ENCODE measurements at places on chromosomes 2 and 18.

DNA sequence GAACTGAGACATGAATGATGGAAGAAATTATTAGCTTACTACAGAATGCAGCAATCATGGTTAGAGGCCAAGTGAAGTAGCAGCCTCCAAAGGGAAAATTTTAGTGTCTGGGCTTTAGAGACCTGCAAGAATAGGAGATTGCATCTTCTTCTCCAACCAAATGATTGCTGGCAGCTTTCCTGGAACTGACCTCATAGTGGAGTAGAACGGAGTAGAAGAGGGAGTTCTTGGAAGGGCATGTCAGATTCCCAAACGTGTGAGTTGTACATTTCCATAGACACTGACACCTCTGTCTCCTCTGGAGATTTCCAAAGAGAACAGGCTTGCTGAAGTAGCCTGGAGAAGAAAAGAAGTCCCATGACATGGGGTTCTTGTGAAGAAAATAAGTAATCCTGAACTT, 169.8 kb upstream of the ERBB4 start:
- no peak for DNase-seq

- DNase-seq = no peak
Observed at GRCh38 chr18:39661856-39662366, 2096.3 kb upstream of the CELF4 start.

DNA sequence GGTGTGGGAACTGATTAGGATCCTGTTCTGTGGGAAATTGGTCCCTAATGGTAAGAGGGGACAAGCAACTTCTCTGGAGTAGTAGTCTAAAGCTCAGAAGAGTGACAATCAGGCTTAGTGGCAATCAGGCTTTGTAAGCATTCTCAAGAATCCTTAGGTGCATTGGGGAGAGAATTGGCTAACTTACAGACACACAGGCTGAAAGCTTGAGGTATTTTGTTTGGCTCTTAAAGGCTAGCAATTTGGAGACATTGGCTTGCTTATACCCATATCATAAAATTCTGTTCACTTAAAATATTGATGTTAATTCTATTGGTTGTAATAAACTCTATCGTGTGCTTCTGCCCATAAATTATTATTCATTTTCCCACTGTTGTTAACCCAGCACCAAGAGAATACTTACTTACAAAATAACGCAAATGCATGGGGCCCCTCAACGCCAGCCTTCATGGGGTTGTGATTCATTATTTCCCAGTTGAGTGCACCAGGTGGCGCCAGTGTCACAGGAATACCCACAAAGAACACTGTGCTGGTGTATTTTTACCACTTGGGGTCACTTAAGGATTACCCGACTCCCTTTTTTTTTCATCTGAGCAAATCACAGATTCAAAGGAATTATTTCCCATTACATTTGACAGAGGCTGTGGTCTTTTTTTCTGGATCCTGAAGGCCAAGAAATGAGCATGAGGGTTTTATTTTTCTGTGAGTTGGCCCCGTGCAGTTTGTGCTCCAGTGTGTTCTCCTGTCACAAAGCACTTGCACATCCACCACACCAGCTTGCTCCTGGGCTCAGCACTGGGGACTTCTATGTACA, 45.5 kb downstream of the DDX1 start:
- peak; percentile 77 for DNase-seq

- DNase-seq = no peak
Observed at GRCh38 chr18:26689226-26689879, 141.0 kb upstream of the KCTD1 start.

DNA sequence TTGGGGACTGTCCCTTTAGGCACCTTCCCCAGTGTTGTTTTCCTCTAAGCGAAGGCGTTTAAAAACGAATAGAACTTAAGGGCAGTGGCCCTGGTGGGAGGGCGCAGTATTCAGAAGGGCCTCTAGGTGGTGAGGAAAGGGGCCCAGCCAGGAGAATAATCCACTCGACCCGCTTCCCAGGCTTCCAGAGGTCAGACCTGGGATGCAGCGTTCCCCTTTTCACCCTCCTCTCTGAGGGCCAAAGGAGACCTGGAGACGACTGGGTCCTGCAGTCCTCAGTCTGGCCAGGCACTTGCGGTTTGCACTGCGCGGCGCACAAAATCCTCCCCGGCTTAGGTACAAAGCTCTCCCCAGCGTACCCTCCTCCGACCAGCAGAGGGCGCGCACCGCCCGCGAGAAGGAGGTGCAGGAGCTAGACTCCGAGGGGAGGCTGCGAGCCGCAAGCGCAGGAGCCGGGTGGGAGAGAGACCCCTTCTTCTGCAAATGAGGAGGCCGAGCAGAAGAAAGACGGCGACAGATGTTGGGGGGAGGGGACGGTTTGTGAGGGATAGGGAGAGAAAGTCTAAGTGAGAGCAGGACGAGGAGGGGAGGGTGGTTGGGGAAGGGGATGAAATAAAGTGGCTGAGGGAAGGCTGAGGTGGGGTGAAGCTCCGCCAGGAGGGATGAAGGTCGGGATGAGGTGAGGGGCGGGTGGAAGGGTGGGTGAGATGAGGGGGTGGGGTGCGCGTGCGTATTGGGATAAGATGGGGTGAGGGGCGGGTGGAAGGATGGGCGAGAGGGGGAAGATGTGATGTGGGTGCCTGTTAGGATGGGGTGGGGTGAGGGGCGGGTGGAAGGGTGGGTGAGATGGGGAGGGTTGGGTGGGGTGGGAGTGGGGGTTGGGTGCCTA, 4.9 kb downstream of the FEV start:
- peak; percentile 89 for DNase-seq

DNA sequence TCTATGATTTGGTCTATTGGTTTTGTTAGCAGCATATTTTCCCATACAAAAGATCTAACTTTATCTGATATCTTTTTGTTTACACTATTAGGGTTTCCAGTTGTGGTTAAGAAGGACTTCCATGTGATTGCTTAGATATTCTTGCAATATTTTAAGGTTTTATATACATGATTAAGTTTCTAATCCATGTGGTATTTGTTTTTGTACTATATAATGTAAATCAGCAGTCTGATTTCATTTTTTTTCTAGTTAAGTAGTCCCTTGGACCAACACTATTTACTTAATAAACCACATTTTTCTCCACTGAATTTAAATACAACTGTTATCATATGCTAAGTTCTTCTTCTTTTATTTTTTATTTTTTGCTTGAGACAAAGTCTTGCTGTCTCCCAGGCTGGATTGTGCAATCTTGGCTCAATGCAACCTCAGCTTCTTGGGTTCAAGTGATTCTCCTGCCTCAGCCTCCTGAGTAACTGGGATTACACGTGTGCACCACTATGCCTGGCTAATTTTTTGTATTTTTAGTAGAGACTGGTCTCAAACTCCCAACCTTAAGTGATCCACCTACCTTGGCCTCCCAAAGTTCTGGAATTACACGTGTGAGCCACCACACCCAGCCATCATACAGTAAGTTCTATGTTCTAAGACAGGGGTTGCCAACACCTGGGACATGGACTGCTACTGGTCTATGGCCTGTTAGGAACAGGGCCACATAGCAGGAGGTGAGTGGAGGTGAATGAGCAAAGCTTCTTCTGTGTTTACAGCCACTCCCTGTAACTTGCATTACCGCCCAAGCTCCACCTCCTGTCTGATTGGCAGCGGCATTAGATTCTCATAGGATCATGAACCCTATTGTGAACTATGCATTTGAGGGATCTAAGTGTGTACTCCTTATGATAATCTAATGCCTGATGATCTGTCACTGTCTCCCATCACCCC, 58.5 kb upstream of the RAB27B start:
- DNase-seq = no peak

DNA sequence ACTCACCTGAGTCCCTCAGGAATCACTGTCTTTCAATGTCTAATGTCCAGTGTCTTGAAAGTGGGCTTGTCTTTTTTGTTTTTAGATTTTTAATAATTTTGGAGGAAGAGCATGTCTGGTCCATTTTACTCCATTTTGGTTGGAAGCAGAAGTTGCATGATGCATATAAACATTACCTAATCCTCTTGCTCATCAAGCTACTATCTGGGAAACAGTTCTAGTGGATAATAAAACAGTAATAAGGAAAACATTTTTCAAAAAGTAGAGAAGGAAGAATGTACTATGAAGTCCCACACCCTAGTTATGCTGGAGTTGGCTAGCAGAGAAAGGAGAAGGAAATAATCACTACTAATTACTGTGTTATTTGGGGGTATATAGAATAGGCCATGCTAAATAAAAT, 263.7 kb downstream of the ETAA1 start:
- DNase-seq = no peak

GRCh38 chr2:16943279-16943958, 277.8 kb upstream of the CYRIA start:
- no peak for DNase-seq

GRCh38 chr18:76487782-76488181, 7.3 kb downstream of the ZNF516 start:
- DNase-seq = no peak

GRCh38 chr18:61991836-61992235, 99.0 kb upstream of the RNF152 start:
- no peak for DNase-seq

DNA sequence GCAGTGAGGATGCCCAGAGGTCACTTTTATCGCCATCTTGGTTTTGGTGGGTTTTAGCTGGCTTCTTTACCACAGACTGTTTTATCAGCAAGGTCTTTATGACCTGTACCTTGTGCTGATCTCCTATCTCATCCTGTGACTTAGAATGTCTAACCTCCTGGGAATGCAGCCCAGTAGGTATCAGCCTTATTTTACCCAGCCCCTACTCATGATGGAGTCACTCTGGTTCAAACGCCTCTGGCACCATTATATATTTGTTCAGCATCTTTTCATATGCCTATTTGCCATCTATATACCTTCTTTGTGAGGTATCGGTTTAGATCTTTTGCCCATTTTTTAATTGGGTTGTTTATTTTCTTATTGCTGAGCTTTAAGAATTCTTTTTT, 7.2 kb upstream of the CCNT2 start:
- no peak for DNase-seq

GRCh38 chr2:218982586-218983262, 2.3 kb downstream of the FEV start:
- DNase-seq = no peak

DNA sequence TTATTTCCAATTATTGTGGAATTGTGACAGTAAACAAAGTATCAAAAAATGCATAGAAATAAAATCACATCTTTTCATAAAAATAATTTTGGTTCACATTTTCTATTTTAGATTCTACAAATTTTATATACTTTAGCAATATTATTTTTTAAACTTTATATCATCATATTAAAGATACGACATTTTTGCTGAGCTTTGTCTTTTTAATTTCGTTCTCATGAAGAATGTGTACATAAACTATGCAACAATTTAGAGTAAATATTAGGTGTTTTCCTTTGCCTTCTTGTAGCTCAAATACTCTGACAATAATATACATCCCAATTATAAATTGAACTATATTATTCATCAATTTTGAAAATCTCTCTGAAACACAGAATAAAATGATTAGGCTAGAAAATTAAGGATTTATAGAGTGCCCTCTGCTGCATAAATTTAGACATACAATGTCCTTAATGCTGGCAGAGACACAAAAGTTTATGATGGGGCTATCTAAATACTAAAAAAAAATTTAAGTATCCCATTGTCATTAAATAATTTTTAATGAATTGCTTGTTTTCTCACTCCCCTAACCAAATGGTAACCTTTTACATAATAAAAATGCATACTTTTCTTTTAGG, 45.7 kb downstream of the CCDC102B start:
- no peak for DNase-seq

Data from ACHN (cell line).